Glutamatergic neuron (in vitro differentiated cells): ENCODE measurements at places on chromosomes 12 and 14. TPM values are rescaled to one million over a fixed set of nuclear protein-coding genes. Genes with fewer than 3 reads are reported as not detected.

The RNASE7 gene
- not detected for total RNA-seq

The BCL2L14 gene
- not detected for total RNA-seq

The RPL6 gene
- 967 TPM for total RNA-seq

The LGR5 gene
- 3.1 TPM for total RNA-seq

- no peak for DNase-seq
Observed at GRCh38 chr12:14240873-14241220, 124.6 kb upstream of the ATF7IP start.

DNA sequence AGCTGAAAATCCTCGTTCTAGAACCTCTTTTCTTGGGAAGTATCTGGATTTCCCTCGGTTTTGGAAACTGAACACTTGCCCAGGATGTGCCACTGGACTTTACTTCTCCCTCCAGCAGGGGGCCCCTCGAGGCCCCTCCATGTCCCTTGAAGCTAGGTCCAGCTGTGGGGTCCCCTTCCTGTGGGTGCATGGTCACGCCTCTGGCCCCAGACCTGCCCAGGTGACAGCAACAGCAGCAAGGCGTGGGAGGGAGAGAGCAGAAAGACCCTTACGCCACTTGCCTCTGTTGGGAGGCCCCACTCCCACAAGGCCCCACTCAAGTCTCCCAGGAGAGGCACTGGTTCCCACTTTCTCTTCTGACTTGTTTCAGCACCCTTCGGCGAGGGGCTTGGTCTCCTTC, 3.1 kb downstream of the SLC25A29 start:
- no peak for DNase-seq

GRCh38 chr14:57492859-57493258, 798 bp downstream of the CCDC198 start:
- no peak for DNase-seq

DNA sequence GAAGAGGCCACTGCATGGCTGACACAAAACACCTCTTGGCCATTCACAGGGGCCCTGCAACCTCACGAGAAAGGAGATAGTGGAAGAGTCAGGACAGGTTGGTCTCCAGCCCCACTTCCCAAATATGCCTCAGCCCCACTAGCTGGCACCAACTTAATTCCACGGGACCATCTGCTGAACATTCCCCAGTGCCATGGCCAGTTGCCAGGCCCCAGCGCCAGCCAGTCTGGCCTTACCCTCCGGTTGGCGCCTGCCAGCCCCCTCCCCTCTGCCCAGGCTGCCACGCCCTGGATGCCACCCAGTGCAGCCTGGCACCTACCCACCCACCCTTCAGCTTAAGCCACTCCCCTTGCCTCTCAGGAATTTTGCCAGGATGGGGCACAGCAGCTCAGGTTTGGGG, 21.2 kb upstream of the HSPB8 start:
- DNase-seq: no peak

- peak; percentile 52 for DNase-seq
Observed at GRCh38 chr14:90580377-90581335, 183.8 kb downstream of the CALM1 start.
